ENCODE measurements at places on chromosomes 7 and 10. TPM values are rescaled to one million over a fixed set of nuclear protein-coding genes. Genes with fewer than 3 reads are reported as not detected.

Gene TFEC
- 3.5 TPM for total RNA-seq

DNA sequence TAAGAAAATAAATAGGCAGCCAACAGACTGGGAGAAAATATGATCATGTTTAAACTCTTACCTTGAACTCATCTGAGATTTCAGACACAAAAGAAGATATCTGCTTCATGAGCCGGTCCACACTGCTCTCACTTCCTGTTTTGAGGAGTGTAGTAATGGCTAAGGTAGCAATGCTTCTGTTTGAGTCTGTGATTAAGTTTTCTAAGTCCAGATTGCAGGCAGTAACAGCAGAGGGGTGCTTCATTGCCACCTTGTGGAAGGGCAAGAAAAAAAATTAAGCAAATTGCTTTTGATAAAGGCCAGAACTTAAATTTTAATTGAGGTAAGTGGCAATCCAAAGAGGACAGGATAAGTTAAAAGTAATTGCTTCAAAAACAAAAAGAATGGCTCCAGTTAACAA lies 69.1 kb downstream of the MEST start:
- no peak for DNase-seq

- DNase-seq, result no peak
Measured at GRCh38 chr10:98436704-98437103, 10.0 kb downstream of the HPS1 start.

GRCh38 chr7:27176524-27176845 lies 2.4 kb upstream of the HOXA10 start:
- DNase-seq, result no peak

DNA sequence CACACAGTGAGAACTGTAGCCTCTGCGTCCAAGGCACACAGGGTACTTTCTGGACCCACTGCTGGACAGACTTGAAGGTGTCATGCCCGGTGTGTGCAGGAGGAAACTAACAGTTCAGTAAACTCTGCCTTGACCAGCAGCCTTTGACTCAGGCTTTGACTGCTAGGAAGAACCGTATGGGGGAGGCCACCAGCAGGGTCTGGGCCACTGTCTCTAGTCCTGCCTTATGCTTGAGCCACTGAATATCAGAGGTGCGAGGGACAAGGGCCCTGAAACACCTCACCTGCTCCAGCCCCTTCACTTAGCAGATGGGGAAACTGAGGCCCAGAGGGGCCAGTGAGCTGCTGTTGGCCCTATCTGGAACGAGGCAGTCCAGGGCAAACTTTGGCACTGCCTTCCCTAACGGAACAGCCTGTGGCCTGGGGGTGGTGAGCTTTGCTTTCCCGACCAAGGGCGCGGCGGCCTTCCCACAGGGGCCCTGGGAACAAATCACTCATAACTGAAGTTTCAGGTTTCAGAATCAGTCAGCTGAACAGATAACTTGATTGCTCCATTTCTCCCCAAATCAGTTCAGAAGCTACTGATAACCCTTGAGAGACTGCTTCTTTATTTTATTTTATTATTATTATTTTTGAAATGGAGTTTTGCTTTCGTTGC lies 130.0 kb downstream of the FAM53B start:
- DNase-seq, result no peak

Gene AGR3
- not detected for total RNA-seq

Gene PLEKHA8
- total RNA-seq, result 4.5 TPM

Gene PROSER2
- total RNA-seq, result 1.8 TPM

DNA sequence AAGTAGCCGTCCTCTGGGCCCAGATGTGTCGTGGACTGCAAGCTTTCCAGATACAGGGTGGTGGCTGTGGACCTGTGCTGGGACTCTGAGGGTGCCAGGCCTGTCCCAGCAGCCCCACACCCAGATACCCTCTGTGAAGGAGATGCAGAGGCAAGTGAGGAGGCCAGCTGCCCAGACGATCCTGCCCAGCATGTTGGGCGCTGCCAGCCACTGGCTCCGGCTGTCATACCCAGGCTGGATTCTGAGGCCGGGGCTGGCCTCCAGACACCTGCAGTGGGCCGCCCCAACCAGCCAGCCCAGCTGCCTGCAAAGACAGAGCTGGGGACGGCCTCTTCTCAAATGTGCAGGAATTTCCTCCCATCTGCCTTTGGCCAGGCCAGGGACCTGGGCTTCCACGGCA lies 39.1 kb upstream of the EBF3 start:
- no peak for DNase-seq

DNA sequence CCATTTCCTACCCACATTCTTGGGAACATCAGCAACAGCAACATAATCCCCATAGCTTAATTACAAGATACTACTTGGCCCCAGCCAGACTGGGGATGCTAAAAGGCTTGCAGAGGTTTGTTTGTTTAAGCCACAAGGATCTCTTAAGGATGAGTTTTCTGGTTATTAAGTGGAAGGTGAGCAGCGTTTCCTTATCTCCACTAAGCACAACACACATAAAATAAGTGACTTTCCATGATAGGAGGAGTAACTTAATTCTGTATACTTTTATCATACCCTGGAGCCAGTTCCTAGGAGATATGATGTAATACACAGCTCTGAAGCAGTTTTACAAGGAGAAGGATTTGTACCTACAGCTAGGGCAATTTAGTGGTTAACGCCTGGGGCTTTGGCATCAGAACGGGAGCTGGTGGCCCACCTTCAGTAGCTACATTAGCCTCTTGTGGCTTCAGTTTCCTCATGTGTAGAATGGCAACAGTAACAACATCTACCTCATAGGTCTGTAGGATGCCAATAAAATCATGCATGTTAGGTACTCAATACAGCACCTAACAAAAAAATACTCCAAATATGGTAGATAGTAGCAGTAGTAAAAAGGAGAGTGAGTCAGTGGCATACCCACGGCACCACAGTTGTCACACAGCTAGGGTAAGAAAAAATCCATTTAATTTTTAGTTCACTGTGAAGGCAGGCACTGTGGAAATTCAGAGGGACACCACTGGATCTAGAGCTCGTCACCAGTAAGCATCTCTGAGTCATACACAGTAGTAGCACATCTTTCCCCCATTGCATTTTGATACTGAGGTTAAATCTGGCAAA lies 55.2 kb downstream of the DOCK4 start:
- DNase-seq, result no peak

GRCh38 chr7:50415844-50416364 lies 34.2 kb downstream of the FIGNL1 start:
- DNase-seq, result no peak

All from left cardiac atrium (tissue), 4 donors.